Germinal center (tissue), 1 donor: ENCODE measurements at places on chromosomes 13 and 19.

GRCh38 chr19:47719047-47719859 lies 6.0 kb downstream of the EHD2 start:
- DNase-seq, result no peak

DNA sequence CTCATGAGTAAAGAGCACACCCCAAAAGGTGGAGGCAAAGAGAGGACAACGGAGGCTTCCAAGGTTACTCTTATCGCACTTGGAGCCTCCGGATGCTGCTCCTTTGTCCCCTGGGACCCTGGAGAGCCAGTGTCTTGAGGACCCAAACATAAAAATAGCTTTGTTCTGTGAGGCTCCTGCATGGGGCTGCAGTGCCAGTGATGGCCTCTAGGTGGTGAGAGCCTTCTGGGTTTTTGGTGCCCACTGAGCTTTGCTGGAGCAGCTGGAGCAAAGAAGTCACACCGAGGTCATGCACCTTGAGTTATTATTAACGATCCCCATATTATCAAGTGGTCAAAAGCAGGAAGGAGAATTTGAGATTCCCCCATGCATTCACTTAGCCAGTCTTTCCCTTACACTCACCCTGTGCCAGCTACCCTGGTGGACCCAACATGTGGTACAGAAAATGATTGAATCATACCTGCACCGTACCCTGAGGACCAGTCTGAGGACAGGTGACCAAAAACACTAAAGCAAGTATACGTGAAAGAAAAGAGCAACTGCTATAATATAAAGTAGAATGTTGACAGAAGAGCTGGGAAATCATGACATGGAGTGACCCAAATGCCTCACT lies 41.5 kb downstream of the ZNF682 start:
- DNase-seq, result peak; percentile 62

DNA sequence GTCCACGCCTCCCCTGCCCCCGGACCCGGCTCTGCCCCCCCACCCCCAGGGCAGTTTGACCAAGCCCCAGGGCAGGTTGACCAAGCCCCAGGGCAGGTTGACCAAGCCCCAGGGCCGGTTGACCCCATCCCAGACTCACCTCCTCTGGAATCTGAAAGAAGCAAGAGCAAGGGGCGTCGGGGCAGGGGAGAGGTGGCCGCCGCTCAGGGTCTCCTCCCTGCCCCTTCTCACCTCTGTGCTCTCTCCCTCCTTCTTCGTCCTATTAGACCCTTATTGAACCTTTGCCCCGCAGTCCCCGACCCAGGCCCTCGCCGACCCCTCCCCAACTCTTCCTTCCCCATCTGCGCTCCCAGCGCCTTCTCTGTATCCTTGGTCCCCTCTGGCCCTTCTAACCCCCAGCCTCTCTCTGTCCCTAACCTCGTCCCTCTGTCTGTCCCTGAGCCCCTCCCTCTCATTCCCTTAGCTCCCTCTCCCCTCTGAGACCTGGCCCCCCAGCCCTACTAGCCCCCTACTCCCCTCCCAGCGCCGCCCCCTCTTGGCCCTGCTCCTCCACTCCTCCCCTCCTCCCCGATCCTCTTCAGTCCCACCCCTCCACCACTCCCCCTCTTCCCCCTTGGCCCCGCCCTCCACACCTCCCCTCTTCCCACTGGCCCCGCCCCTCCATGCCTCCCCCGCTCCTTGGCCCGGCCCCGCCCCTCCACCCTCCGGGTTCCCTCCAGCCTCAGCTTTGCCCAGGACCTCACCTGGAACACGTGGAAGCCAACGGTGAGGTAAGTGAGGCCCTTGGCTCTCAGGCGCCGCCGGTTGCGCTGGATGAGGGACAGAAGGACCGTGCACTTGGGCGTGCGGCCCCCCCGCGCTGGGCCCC lies 7.6 kb downstream of the CAPN12 start:
- peak; percentile 83 for DNase-seq

- DNase-seq, result no peak
Observed at GRCh38 chr19:33752945-33753344, 43.7 kb upstream of the KCTD15 start.

GRCh38 chr19:32890841-32891240 lies 21.3 kb upstream of the SLC7A9 start:
- DNase-seq, result no peak

DNA sequence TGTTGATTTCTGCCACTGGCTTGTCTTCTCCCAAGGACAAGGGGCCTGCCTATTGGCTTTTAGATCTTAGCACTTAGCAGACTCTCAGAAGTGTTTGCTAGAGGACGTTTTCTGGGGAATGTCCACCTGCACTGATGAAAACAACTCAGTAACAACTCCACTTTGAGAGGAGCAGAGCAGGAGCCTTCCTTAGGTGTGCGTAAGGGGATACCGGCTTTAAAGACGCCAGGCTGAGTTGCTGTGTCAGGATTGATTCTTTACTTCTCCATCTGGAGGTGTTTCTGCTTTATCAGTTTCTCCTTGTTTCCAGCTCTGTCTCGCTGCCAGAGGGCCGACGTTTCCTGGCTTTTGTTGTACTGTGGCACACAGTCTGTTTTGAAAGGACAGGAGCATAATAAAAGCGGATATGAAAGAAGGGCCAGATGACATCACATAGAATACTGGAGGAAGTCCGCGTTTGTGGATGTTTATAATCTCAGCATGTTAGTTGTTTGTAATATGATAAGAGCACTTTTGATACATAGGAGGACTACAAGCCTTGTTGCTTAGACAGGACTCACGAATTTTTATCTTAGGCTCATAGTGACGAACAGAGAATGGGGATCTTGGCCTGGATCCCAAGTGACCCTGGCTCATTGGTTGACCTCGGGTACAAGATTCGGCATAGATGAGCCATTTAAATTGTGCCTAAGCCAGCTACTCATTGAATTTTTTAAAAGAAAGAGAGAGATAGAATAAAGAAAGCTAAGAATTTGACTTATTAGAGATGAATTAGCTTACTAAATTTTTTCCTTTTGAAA lies 34.6 kb downstream of the COL4A2 start:
- no peak for DNase-seq

GRCh38 chr13:75635101-75635827 lies 866 bp upstream of the LMO7 start:
- peak; percentile 8 for DNase-seq

DNA sequence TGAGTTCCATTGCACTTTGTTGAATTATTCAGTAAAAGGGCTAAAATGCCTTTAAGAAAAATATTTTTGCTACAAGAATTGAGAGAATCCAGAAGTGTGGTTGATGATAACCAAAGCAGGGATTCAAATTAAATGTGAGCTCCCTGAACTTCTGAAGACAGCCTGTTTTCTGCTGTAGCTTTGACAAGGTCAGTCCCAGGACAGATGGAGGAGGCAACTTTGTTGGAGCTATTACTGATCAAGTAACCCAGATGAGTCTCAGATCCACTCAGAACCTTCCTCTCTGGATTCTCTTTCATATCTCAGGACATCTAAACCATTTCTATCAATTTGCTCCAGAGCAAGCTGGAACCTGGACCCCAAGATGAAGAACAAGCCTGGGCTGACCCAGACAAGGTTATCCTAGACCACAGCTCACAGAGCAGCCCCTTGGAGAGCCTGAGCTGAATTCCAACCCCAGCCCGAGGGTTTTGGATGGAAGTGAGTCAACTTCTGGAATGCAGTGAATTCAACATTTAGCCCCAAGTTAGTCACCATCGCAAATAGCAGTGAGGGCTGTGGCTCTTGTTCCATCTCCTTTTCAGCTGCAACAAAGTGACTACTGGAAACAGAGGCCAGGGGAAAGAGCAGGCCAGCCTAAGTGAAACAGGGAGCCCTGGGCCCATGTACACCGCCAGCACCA lies 137.8 kb upstream of the TSC22D1 start:
- no peak for DNase-seq

GRCh38 chr19:30263830-30264381 lies 108.3 kb upstream of the ZNF536 start:
- no peak for DNase-seq

DNA sequence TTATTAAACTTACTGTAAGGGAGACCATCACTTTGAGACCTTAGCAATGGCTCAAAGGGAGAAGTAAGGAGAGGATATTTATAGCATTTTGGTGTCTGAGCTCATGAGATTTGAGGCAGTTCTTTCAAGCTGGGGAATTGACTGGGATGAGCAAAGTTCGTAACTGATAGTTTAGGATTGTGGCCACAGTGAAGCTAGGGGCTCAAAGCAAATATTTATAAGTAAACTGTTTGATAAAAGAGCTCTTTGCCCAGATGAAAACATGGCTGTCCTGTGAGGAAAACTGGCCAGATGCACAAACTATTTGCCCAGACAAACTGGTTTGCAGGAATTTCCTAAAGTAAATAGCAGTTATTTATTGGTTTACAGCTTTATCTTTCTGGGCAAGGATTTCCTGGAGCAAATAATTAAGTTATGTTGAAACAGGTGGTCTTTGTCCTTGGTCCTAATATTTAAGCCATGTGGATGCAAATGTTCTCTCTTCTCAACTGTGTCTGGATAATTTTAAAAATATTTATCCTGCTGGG lies 59.7 kb upstream of the TMTC4 start:
- DNase-seq, result no peak

GRCh38 chr13:25679159-25679558 lies 307.4 kb downstream of the ATP8A2 start:
- DNase-seq, result no peak

DNA sequence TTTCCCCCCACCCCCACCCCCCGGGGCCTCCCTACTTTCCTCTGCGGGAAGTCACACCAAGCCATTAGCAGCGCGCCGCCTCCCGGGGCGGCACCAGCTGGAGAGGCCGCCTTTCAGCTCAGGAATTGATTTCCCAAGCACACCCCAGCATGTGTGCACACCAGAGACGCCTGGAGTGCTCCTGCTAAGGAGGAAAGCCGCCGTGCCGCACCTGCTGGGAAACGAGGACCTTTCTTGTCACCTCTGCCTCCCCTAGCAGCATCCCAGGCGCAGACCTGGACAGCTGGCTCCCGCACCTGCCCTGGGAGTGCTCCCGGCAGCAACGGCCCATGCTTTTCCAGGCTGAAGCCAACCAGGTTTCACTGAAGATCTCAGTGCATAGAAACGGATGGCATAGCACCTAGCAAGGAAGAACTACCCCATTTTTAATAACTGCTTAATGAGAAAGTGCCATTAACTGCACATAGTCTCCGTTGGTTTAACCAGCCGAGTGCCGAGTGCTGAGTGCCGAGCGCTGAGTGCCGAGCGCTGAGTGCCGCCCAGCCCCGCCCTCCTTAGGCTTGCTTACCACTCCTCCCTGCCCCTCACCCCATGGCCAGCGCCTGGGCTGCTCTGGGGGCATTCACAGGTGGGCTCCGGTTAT lies 165.0 kb downstream of the USP12 start:
- DNase-seq, result no peak

DNA sequence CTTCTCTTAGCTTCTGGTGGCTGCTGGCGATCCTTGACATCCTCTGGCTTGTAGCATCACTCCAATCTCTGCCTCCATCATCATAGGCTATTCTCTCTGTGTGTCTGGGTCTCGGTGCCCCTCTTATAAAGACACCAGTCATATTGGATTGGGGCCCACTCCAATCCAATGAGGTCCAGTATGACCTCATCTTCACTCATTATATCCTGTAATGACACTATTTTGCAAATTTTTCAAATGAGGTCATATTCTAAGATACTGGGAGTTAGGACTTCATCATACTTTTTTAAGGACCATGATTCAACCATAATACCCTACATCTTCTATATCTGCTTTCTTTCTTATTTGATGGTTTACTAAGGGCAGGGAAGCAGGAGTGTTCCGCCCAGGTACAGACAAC lies 12.0 kb upstream of the SLC46A3 start:
- no peak for DNase-seq

GRCh38 chr19:10141973-10142372 lies 22.3 kb upstream of the EIF3G start:
- no peak for DNase-seq

DNA sequence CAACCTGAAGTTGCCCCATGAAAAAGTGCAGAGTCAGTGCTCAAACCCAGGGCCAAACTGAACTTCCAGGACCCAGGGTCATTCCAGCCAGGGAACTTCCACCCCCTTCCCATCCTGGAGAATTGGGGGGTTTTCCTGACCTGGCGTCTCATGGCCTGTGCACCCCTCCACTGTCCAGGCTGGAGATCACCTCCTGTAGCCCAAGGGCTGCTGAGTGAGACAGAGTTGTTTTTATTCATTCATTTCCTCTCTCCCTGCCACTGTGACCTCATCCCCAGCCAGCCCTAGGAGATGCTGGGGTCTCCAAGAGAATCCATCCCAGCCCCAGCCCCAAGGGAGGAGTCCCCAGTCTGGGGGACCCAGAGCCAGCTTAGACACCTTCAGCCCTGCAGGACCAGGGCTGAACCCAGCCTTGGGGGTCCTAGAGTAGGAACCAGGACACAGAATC lies 4.2 kb downstream of the FCHO1 start:
- DNase-seq, result no peak

DNA sequence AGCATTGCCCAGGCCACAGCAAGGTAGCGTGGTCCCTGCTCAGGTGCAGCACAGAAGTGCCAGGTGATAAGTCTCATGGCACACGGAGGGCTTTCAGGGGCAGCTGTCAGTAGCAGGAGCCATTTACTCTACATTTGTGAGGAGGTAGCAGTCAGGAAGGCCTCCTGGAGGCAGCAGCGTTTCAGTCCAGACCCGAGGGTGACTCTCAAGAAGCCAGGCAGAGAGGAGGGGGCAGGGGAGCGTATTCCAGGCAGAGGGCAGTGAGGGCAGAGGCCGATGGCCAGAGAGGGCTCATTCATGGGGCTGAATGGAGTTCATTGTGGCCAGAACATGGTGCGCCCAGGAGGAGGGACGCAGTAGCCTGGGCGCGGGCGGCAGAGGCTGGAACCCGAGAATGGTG lies 8.9 kb downstream of the PIAS4 start:
- no peak for DNase-seq

DNA sequence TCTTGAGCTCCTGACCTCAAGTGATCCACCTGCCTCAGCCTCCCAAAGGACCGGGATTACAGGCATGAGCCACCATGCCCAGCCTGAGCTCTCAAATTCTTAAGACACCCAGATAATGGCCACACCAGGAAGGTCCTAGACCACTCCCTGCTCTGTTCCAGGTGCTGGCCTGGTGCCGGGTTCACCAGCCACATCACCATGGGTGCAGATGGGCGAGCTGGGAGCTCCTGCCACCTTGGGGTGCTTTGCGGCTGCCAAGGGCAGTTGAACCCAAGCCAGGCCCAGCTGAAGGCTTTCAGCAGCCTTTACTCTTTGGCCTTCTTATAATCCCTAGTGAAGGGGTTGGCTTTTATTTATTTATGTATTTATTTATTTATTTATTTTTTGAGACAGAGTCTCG lies 4.9 kb downstream of the HPN start:
- DNase-seq, result no peak

- no peak for DNase-seq
Observed at GRCh38 chr19:47646924-47647323, 38.0 kb downstream of the BICRA start.

DNA sequence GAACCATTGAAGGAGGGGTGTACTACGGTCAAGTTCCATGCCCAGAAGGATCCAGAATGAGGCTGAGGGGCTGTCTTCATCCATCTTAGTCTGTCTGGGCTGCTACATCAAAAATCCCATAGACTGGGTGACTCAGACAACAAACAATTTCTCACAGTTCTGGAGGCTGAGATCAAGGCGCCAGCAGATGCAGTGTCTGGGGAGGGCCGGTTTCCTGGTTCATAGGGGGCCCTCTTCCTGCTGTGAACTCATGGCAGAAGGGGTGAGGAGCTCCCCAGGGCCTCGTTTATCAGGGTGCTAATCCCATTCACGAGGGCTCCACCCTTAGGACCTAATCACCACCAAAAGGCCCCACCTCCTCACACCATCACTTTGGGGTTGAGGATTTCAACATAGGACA lies 14.7 kb upstream of the KCTD15 start:
- DNase-seq, result no peak

GRCh38 chr19:40200341-40201099 lies 9.3 kb downstream of the MAP3K10 start:
- DNase-seq, result no peak
